ENCODE measurements at places on chromosomes 3 and 15. TPM values are rescaled to one million over a fixed set of nuclear protein-coding genes. Genes with fewer than 3 reads are reported as not detected.

PYGO1 gene
- not detected for total RNA-seq

COL7A1 gene
- 0.52 TPM for total RNA-seq

INKA1 gene
- total RNA-seq: 0.46 TPM

MYH15 gene
- 0.21 TPM for total RNA-seq

P2RY14 gene
- 0.25 TPM for total RNA-seq

GOLGA6L7 gene
- total RNA-seq: not detected

ZNF148 gene
- 46.1 TPM for total RNA-seq

CHST2 gene
- 1.3 TPM for total RNA-seq

DUOX2 gene
- 0.02 TPM for total RNA-seq

ZMYND10 gene
- 3.6 TPM for total RNA-seq

HHATL gene
- total RNA-seq: not detected

PSMA4 gene
- total RNA-seq: 255 TPM

NOX5 gene
- not detected for total RNA-seq

DET1 gene
- total RNA-seq: 5.0 TPM

- peak; percentile 6 for DNase-seq
These were observed 669.5 kb downstream of the SQOR start for GRCh38 chr15:46304321-46304720.

- no peak for DNase-seq
These were observed 26.1 kb upstream of the GFM1 start for GRCh38 chr3:158617982-158618875.

GRCh38 chr15:38559131-38559530 is 5.5 kb downstream of the RASGRP1 start:
- no peak for DNase-seq

- no peak for DNase-seq
These were observed 36.2 kb upstream of the PLSCR2 start for GRCh38 chr3:146505516-146505915.

GRCh38 chr15:75151214-75152128 is 50.2 kb upstream of the C15orf39 start:
- no peak for DNase-seq

GRCh38 chr3:132879656-132880055 is 157.4 kb upstream of the NPHP3 start:
- DNase-seq: no peak

DNA sequence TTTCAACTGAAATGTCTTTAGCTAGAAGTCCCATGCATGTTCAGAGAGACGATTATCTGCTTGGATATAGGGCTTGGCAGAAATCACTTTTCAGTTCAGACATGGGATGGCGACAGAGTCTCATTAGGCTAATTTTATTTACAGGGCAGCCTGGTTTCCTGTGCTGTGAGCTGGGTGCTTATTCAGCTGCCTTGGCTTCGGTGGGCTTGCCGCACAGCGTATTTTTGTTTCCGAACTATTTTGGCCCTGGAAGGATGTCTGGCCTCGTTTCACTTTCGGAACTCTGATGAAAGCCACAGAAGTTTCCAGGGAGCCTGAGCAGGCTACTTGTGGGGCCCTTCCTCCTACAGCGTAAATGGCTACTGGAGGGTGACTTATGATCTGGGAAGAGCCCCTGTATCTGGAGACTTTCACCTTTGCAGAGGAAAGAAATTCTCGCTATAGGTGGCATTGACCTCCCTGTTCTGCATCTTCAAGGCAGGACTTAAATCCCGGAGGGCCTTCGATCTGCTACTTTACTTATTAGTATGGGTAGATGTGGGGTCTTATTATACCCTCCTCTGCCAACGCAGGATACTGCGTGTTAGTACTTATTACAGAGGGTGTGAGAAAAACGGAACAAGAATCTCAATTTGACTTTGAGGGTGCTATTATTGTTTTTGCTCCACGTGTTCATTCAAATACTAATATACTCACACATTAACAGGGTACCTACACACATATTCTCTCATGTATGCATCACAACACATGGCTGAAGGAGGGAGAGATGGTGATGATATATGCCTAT is 364.0 kb upstream of the RBMS3 start:
- peak; percentile 16 for DNase-seq

DNA sequence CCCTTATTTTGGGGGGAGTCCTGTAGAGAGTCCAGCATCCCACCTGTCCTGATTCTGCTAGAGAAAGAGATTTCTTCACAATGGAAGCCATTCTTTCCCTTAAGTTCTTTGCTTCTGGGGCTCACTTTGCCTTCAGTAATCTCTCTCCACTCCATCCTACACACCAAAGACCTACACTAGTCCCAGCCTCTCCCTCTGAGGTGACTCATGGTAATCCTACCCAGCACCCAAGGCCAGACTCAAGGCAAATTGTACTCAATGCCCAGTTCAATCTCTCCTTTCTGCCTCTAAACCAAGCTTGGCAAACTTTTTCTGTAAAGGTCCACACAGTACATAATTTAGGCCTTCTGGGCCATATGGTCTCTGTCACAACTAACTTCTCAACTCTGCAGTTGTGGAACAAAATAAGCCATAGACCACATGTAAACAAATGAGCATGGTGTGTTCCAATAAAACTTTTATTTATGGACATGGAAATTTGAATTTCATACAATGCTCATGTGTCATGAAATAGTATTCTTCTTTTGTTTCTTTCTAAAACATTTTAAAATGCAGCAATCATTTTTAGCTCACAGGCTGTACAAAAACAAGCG is 72.5 kb downstream of the MRPL46 start:
- DNase-seq: no peak

GRCh38 chr3:43861635-43862034 is 170.9 kb downstream of the ABHD5 start:
- DNase-seq: no peak

DNA sequence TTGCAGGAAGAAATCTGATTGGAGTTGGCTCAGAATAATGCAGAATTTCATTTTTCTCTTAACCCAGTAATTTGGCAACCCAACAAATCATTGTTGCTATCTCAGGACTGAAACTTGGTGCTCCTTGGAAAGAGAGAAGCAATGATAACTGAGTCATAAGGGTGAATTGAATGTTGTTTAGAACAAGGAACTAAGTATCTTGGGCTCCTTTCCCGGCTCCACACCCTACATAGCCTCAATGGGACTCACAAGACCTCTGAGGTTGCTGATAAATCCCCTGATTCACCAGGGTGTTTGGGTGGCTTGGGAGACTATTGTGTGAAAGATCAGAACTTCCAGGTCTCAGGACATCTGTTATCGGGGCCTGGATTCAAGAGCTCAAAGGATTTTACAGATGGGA is 7.8 kb upstream of the RAB8B start:
- DNase-seq: no peak

DNA sequence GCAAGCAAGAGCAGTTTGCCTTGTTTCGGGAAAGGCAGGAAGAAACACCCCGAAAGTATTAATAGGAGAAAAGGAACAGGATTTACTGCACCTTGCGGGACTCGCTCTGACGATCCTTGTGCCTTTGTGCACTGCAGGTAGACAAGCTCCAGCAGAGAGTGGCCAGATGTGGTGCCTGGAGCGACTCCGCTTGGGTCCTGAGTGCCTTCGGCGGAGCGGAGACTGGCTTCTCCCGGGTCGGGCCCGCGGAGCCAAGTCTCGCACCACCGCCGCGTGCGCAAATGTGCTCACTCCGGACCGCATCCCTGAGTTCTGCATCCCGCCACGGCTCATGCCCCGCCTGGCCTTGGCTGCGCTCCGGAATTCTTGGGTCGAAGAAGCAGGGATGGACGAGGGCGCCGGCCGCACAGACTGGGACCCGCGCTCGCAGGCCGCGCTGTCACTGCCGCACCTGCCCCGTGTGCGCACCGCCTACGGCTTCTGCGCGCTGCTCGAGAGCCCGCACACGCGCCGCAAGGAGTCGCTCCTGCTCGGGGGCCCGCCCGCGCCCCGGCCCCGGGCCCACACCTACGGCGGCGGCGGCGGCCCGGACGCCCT is 769 bp downstream of the C2CD4A start:
- no peak for DNase-seq

DNA sequence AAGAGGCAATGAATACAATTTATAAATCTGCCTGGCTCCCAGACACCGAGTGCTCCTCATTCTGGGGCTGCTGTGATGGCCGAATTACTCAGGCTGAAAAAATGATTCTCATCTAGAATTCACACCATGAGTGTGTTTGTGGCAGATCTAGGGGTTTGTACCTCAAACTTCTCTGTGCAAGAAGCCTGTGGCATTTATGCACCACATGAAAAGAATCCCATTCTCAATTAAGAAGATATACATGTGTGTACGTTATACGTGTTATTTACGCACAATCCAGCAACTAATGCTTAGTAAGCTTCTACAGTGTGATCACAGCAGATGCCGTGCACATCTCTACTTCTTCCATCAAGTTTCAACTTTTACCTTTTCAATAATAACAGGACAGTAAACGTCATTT is 476.8 kb downstream of the SHQ1 start:
- no peak for DNase-seq
